M059J (cell line): ENCODE measurements at places on chromosomes 11 and 22.

GRCh38 chr11:117407016-117407415, 79.4 kb downstream of the CEP164 start:
- DNase-seq: no peak

DNA sequence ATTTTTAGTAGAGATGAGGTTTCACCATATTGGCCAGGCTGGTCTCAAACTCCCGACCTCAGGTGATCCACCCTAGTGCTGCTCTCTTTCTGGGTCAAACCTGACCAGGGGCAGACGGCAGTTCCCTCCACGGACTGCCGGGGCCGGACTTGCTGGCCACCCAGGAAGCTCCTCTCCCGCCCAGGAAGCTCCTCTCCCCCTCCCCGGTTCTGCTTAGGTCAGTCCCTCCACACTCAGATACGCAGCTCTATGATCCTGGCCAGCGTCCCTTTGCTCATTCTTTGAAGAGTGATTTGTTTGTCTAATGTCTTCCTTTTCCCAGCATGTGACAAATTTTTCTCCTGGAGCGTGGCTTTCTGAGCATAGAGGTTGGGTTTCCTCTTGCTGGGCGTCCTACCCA, 125.3 kb upstream of the B3GAT1 start:
- DNase-seq: no peak

DNA sequence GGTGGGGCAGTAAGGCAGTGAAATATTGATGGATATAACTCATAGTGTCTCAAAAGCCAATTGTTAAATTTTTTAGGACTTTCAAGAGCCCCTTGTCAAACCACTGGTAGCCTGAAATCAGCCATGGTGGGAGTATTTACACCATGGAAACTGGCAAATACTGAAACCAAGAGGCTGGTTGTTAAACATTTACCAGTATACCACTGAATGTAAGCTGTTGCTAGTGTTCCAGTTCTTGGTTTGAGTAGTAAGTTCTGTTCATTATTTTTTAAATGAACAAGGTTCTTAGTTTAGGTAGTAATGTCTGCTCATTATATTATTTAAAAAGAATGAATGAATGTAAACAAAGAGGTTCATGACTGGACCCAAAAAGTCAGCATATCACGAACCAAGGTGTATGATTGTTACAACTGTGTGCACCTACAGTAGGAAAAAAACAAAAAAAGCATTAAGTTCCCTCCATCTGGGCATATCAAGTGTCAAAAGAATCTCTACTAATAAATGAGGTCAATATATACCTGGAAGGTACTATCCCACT, 4.5 kb upstream of the EIF3F start:
- DNase-seq: no peak

DNA sequence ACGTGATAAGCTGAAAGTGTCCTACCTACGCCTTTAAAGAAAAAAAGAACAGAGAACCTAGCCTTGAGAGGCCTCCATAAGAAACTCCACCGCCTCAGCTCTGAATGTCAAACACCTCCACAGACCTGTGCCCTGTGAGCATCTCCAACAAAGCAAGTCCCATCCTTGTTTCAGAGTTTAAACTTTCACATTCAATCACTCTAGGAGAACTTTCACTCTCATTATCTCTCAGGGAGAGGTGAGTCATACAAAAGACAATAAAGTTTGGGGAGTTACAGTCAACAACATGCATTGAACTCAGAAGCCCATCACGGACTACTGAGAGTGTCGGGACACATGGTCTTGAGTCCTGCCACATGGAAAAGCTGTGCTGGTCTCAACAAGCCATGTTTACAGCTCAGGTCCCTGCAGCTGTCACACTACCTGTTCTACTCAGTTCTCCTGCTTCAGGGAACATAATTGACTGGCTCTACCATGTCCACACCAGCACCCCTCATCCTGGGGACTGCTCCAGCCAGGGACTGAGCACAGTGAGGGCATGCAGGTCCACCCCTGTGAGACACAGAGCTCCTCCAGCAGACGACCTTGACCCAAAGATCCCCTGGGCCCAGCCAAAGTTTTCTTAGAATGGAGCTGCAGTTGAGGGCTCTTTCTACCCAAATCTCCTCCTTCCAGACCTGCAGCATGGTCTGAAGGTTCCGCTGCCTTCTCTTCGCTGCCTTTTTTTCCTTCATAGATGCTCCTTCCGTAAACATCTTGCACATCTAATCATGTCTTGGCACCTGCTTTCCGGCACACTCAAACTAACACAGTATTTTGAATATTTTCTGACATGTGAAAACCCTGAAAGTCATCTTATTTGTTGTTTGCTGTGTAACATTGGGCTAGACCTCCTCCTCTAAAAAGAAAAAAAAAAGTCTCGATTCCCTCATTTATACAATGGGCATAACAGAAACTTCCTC, 114.9 kb downstream of the ETS1 start:
- peak; percentile 76 for DNase-seq

GRCh38 chr11:83723999-83724398, 437.8 kb upstream of the CCDC90B start:
- DNase-seq: peak; percentile 35

DNA sequence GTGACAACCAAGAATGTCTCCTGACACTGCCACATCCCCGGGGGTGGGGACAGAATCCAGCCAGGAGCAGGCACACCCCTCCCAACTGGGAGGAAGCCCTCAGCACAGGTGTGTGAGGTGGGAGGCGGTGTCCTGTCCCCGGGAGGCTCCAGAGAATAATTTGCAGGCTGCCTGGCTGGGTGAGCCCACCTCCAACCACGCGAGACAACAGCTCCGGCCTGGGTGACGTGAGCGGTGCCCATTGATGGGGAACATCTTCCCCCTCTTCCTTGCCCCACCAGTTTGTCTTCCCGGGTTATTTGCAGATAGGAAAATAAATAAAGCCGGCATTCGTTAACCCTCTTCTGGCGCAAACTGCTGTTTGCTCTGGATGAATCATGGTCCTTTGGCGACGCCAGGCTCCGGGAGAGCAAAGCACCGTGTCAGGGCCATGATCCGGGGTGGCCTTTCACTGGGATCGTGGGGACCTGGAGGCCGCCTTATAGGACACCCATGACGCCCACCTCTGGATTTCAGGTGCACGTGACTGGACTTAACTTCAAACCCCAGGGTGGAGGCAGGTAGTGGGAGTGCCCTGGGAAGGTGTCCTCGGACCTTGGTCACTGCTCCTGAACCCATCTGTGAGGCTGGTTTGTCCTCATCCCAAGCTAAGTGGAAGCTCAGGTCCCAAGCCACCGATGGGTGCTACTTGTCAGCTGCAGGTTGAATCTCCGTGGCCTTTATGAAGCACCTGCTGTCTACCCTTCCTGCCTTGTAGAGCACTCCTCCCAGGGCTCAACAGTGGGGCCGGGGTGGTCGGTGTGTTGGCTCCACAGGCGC, 13.9 kb downstream of the CCND1 start:
- peak; percentile 26 for DNase-seq
